ENCODE measurements at places on chromosomes 2 and 18.

GRCh38 chr2:241767464-241768250 lies 9.0 kb upstream of the GAL3ST2 start:
- DNase-seq: no peak

- no peak for DNase-seq
Observed at GRCh38 chr2:201444746-201445465, 6.4 kb downstream of the TRAK2 start.

DNA sequence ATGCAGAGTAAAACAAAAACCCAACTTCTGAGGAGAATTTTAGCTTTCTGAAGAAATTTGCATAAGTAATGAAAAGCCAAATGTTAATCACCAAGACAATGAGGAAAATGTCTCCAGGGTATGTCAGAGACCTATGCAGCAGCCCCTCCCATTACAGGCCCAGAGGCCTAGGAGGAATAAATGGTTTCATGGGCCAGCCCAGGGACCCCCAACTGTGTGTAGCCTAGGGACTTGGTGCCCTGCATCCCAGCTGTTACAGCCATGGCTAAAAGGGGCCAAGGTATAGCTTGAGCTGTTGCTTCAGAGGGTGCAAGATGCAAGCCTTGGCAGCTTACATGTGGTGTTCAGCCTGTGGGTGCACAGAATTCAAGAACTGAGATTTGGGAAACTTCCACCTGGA lies 1256.9 kb upstream of the PIK3C3 start:
- DNase-seq: no peak

DNA sequence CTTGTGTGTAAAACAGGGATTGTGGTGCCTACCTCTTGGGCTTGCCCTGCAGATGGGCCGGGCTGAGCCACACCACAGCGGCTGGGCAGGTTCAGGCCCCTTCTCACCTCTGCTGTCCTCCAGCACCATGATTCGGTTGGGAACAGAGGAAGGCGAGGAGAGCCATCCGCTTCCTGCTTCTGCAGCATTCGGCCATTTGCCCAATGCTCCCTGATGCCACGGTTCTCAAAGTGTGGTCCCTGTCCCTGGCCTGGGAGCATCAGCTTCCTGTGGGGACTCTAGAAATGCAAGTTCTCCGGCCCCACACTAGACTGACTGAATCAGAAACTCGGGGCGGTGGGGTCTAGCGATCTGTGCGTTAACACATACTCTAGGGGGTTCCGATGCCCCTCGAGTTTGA lies 65.1 kb downstream of the RRM2 start:
- DNase-seq: no peak

DNA sequence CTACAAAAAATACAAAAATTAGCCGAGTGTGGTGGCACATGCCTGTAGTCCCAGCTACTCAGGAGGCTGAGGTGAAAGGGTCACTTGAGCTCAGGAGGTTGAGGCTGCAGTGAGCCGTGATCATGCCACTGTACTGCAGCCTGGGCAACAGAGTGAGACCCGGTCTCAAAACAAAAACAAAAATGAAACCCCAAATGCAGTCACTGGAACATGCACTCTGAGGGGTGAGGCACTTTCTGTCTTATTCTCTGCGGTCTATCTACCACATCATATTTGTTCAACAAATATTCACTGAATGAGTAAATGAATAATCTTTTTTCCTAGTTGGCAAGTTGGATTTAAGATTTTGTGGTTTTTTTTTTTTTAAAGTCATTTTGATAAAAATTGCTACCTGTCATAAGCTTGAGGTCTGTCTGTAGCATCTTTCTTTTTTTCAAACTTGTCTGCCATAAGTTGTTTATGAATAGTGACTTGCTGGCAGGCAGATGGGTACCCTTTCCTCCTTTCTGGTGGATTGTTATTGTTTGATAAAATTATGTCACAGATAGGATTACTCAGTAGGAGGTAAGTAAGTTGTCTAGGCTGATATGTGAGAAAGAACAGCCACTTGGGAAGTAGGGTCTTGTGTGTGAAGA lies 11.8 kb downstream of the CHRNA1 start:
- DNase-seq: no peak

DNA sequence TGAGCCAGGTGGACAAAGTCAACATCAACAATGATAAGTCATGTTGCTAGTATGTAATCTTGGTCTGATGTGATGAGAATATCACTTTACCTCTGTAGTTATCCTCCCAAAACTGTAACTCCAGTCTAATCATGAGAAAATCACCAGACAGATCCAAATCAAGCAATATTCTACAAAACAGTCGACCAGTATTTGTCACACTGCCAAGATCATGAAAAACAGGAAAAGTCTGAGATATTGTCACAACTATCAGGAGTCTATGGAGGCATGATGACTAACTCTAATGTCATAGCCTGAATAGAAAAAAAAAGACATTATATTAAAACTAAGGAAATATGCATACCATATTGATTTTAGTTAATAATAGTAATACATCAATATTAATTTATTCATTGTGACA lies 1883.3 kb upstream of the CELF4 start:
- no peak for DNase-seq

- no peak for DNase-seq
Observed at GRCh38 chr18:8513249-8513648, 96.0 kb upstream of the RAB12 start.

DNA sequence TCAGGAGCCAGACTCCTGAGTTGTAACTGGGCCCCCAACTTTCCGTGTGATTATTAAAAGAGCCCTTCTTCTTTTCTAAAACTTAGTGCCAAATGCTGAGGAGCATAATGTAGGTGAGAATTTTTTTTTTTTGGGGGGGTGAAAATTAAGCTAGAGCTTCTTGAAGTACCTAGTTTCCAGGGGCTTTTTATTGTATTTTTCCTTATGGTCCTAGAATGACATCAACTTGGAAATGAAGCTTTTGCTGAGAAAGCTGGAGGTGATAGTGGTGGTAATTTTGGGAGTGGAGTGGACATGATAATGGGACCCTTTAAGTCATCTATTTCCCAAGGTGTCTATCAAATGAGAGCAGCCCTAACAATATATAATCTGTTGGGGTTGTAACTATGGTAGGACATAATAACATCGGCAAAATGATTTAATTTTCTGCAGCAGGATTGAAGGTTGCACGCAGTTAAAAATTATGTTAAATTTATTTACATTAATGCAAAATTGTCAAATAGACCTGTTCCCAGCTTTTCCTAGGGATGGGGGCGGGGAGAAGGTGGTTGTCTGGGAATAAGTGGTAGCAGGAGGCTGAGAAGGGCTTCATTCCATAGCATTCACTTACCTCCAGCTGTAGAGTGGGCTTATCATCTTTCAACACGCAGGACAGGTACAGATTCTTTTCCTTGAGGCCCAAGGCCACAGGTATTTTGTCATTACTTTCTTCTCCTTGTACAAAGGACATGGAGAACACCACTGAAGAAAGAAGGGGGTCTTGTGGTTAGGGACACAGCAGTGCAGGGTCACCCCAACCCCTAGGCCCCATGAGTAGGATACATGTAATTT lies 5.7 kb downstream of the IL1B start:
- no peak for DNase-seq

GRCh38 chr18:28777756-28778155 lies 600.8 kb upstream of the CDH2 start:
- no peak for DNase-seq

GRCh38 chr2:179021258-179021657 lies 28.7 kb downstream of the CCDC141 start:
- no peak for DNase-seq

- DNase-seq: no peak
Observed at GRCh38 chr2:219701847-219702634, 74.6 kb downstream of the SLC4A3 start.

DNA sequence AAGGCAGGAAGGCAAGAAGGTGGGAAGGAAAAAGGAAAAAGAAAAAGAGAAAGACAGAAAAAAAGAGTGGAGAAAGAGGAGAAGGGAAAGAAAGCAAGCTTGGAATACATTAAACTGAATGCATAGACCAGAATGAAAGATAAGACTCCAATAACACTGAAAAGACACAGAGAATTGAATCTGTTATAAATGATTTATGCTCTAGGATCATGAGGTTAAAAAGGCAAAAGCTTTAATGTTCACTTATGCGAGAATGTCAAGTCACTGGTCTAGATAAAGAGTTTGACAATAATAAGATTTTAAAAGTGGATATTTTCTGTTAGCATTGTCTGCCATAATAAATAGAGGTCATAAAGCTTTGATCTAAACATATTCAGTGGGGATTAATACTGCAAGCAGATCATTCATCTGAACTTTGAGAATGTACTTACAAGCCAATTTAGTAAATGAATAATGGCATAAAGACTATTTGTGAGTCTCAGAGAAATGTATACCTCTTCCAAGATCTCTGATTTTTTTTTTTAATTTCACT lies 1069.2 kb upstream of the SLC39A10 start:
- no peak for DNase-seq

GRCh38 chr2:149528983-149529382 lies 58.6 kb downstream of the MMADHC start:
- DNase-seq: no peak

GRCh38 chr2:143604566-143604959 lies 475.3 kb downstream of the ARHGAP15 start:
- no peak for DNase-seq

DNA sequence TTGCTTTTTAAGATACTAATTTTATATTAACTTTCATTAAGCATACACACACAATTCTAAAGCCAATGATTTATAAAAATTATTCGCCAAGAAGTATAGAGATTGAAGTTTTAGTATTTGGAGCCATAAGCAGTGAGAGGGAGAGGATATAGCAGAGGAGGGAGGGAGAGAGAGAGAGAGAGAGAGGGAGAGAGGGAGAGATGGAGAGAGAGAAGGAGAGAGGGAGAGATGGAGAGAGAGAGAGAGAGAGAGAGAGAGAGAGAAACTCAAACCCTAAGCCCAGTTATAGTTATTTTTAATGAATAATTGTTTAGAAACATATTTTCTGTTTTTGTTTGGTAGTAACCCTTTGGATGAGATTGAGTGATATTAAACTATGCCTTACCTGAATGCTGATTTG lies 5.3 kb downstream of the TWIST2 start:
- no peak for DNase-seq

- DNase-seq: no peak
Observed at GRCh38 chr18:45106331-45106774, 425.7 kb downstream of the SETBP1 start.

GRCh38 chr2:15744820-15745219 lies 153.2 kb downstream of the DDX1 start:
- no peak for DNase-seq

GRCh38 chr2:128319631-128320191 lies 1.0 kb upstream of the HS6ST1 start:
- DNase-seq: no peak

DNA sequence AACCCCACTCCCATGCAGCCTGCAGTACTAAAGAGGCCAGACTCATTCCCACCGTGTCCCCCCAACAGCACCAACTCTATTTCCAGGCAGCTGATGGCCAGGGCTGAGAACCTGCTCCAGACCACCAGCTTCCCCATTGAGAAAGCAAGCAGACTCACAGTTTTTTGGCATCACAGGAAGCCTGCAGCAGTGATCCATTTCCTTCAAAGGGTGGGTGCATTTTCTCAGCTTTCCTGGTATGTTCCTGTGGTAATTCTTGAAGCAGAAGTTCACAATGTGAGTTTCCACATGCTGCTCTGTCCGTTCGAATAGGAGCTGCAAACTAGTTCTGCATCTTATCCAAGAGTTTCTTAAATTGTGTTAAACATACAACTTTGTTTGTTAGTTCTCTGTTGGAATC lies 1249.6 kb upstream of the FAM98A start:
- no peak for DNase-seq

DNA sequence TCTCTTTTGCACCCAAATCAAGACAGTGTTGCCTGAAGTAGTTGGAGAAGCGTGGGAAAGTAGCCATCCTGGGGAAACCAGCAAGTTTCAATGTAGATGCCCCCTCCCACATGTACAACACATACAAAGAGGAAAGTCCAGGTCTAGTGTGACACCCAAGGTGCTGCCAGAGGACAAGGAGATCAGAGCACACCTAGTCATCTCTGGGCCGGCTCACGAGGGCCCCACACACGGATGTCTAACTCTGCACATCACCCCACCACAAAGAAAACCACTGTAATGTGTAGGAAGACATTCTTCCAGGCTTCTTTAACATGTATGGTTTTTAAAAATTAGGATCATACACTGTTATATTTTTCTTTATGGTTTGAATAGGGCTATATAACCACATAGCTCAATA lies 21.6 kb downstream of the PARD6G start:
- no peak for DNase-seq

- DNase-seq: no peak
Observed at GRCh38 chr2:195490319-195490718, 166.7 kb upstream of the SLC39A10 start.

- DNase-seq: no peak
Observed at GRCh38 chr18:11506856-11507255, 102.5 kb upstream of the SLC35G4 start.

- DNase-seq: no peak
Observed at GRCh38 chr2:16386431-16386830, 279.2 kb downstream of the CYRIA start.
